ENCODE measurements at places on chromosomes 11 and 22.

DNA sequence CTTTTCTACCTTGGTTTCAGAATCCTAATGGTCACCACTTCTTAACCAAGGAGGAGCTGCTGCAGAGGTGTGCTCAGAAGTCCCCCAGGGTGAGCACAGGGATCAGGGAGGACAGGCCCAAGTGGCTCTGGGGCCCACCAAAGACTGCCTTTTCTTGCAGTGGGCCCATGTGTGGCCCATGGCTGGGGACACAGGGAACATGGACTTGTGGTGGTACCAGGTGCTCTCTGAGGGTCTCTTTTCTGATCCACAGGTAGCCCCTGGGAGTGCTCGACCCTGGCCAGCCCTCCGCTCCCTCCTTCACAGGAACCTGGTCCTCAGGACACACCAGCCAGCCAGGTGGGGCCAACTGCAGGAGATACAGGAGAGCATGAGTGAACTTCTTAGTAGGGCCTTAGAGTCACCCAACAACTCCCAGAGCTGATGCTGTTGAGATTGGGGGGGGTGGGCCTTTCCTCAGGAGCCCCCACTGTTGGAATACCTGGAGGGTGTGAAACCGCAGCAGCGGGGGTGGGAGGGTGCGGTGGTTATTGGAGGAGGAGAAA, 2.0 kb downstream of the MUS81 start:
- DNase-seq = no peak

DNA sequence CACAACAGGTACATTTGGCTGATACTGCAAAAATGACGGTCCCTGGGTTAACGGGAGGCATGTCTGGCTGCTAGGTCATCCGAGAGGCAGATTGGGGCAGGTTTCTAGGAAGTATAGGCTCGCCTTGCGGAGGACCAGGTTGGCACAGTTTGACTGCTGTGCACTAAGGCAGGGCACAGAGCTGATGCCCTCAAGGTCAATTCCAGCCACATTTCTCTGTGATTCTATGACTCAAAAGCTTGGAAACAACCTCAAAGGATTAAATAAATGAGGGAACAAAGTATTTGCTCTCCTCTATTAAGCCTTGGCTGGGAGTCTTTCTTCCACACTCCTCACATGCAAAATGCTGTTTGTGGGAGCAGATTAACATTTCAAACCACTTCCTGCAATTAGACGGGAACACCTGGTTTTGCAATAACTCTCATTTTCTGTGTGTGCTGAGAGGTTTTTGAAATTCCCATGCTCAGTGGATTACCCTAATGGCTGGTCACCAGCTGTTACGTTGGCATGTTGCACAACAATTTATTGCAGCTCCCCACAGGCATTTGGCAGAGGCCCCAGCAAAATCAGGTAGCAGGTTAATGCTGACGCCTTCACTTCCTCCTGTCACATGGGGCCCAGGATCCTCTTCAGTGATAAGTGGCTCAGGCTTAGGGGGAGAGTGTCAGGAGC, 61.0 kb upstream of the PLET1 start:
- peak; percentile 26 for DNase-seq

DNA sequence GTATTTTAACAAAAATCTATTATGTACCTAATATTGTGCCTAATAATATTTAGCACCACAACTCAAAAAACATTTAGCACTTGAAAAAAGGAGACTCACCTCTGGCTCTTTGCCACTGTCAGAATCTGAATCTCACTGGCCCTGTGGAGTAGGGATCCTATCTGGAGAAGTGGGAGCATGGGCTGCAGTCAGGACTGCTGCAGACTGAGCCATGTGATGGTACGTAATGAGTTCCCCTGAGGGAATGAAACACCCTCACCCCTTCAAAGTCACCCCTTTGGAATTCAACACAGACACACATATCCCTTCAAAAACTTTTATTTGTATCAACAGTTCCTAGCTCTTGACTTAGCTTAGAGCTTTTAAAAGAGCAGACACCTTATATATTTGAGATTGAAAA, 6.5 kb downstream of the PTPMT1 start:
- peak; percentile 43 for DNase-seq

GRCh38 chr11:113296447-113297205, 17.8 kb upstream of the TTC12 start:
- no peak for DNase-seq

- no peak for DNase-seq
These were observed 68.2 kb downstream of the GALNT18 start for GRCh38 chr11:11553573-11553972.

DNA sequence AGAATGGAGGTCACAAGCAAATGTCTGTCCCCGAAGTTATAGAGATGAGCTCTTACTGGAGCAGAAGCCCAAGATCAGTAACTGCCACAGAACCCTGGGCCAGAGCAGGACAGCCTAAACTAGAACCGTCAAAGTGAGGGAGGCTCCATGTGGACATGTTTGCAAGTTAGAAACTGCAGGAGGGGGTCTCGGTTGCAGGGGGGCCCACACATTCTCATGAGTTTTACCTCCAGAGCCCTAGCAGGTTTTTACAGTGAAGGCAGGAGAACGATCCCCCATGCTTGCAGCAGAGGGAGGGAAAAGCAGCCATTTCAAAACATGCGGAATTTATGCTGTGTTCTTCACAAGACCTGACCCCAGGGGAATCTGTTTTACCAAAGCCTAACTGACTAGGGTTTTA, 133.5 kb upstream of the B3GAT1 start:
- DNase-seq = no peak

- DNase-seq = peak; percentile 28
These were observed 467 bp downstream of the EPS8L2 start for GRCh38 chr11:706439-706956.

GRCh38 chr11:43316451-43316850, 4.7 kb downstream of the API5 start:
- peak; percentile 29 for DNase-seq

DNA sequence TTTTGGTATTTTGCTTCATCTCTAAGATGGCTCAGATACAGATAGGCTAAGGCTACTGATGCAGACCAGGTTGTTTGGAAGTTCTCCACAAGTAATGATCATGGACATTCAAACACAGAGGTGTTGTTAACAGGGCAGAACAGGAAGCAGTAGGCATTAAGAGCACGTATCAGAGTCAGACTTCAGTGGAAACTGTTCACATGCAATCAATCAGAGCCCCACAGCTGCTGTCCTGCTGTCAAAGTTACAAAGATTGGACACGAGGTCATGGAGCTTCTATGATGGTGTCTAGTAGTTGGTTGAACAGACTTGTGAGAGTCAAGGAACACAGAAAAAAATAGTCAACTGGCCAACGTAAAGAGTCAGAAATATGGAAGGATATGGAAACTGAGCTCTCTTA, 19.8 kb downstream of the OR10D3 start:
- DNase-seq = no peak

DNA sequence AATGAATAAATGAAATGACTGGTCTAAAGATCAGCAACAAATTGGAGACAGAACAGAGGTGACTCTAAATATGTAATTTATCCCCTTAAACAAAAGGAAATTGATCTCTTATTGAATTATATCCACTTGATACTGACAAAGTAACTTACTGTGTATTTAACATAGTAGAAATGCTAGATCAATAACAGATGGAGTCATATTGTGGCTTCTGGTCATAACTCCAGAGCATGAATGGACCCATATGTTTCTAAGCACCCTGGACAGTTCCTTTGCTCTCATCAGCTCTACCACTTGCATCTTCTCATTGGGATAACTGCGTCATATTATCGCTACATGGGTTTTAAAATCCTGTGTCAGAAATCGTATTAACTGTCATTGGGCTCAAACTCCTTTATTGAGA, 222.3 kb downstream of the ETS1 start:
- peak; percentile 82 for DNase-seq

DNA sequence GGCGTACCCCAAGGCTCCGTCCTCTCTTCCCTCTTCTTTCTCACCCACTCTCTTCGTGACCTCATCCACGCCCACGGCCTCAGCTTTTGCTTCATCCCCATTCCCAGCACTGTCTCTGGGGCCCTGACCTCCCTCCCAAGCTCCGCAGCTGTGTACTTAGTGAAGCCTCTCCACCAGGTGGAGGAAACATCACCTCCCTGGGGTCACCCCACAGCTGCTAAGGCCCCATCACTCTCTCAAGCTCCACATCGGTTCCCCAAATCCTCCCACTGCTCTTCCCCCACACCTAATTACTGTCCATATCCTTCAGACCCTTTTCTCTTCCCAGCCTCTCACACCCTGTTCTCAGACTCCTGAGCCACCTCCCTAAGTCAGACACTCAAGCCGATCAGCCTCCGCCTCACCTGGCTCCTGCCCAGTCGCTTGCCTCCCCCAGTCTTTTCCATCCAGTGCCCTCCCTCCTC, 7.9 kb upstream of the SYT7 start:
- DNase-seq = no peak

- DNase-seq = no peak
These were observed 42.2 kb downstream of the DRG1 start for GRCh38 chr22:31441652-31442051.

DNA sequence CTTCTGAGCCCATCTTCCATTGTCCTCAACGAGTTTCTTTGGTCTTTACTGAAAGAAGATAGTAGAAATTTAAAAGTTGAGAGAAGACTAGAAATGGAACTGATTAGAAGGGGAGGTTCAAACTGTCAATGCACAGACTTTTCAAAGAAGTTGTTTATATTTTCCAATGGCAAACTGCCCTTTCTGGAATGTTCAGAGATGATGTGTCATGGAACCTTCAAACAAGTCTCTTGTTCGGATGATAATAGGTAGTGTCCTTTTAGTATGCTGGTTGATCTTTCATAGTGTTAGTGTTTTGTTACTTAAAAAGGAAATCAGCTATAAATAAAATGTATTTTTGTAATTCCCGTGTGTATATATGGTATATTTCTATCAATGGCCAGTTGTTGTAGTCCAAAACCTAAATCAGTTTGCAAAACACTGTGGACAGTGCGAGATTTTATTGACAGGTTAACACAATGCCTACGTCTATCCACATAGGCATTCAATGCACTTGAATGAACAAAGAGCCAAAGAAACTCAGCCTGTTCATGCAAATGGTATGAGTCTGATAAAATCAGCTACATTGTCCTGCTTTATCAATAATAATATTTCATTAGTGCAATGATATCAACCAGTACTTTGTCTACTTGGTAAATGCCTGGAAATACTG, 30.9 kb downstream of the C11orf91 start:
- no peak for DNase-seq

GRCh38 chr11:89736566-89736965, 26.5 kb downstream of the TRIM77 start:
- DNase-seq = no peak

DNA sequence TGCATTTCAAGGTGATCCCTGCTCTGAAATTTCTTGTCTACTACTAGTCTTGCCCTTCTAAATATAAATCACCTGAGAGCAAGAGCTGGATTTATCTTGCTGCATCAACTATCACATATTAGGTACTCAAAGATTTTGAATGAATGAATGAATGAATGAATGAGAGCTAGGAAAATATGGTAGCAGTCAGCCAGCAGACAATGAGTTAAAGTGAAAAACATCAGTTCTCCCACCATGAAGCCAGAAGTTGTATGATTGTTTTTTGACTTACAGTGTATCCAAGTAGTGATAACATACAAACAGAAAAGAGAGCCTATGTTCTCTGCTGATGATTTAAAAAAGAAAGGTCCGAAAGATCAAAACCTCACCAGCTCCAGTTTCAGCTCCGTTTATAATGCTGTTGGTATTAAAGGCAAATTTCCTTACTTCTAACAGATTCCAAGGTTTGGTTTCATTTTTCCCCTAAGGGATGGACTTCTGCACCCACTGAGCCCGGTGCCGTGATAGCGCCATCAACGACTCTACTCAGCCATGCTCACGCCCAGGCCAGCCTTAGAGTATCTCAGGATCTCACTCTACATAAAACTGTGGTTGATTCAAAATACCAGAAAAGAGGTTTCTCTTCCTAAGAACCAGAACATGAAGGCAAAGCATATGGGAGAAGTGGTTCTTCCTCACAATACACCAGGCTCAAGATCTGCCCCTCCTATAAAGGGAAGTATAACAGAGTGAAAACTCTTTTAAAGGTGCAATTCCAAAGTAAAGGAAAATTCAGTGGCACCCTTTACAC, 92.0 kb downstream of the SGSM3 start:
- no peak for DNase-seq

DNA sequence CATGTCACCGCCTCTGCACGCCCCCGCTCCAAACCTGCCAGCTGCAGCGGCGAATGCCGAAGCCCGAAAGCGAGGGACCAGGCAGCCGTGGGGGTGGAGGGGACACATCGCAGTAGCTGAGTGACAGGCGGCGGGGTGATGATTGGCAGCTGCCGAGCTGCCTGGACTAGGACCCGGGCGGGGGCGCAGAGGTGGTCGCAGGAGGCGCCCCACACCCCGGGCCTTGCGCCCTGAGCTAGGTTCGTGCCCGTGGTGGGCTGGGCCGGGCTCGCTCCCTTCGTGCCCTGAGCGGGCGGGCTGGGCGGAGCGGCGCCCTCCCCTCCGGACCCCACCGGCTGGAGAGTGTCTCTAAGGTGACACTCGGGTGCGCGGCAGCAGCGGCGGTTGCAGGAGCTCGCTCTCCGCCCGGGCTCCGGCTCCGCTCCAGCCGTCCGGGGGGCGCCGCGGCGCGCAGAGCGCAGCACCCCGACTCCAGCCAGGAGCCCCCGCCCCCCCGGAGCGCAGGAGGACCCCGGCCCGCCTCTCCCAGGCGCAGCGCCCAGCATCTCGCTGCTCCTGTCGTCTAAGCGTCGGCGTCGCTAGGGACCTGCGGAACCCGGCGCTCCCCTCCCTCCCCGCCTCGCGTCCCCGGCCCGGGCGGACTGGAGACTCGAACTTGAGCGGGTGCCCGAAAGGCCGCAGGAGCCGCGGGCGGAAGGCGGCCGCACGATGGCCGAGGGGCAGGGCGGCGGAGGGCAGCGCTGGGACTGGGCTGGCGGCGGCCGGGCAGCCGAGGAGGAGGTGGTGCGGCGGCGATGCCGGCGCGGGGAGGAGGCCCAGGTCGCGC, 14.5 kb upstream of the DGKZ start:
- no peak for DNase-seq

DNA sequence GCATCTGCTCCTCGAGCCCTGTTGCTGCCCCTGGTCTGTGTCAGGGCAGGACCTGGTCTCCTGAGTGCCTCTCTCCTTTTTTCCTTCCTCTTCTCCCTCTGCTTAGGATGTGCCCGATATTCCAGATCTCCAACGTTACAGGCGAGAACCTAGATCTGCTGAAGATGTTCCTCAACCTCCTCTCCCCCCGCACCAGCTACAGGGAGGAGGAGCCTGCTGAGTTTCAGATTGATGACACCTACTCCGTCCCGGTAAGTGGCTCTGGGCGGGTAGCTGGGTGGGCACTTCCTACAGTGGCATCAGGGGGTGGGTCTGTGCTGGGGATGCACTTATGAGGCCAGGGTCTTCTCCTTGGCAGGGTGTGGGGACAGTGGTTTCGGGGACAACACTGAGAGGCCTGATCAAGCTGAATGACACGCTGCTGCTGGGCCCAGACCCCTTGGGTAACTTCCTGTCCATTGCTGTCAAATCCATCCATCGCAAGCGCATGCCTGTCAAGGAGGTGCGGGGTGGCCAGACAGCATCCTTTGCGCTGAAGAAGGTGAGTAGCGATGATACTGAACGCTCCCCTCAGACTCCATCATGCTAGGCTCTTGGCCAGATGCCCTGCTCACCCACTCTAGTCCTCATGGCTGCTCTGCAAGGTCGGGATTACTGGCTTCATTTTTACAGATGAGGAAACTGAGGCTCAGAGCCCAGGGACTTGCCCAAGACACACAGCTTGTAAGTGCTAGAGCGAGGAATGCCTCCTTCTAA, 20.3 kb downstream of the GTPBP1 start:
- DNase-seq = no peak

All from fibroblast of skin of scalp (primary cell).